SK-N-MC (cell line): ENCODE measurements at places on chromosomes 7 and 10.
A peak's percentile ranks its signal among the peaks of the same experiment; 100 is the strongest.

- no peak for DNase-seq
These were observed 1013.1 kb downstream of the TYW1 start for GRCh38 chr7:68009716-68010115.

DNA sequence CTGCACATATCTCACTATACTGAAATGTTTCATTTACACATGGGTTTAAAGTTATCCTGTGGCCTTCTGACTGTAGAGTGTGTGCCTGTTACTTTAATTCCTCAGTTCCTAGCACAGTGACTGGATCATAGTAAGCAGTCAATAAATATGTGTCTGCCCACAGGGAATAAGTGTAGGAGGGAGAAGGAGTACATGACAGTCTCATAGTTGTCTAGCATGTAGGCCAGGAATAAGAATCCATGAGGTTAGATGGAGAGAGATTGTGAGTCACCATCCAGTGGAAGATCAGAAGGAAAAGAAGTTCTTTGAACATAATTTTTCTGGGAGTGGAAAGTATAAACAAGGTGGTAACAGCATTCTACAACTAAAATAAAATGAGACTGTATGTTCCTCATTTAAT is 36.6 kb upstream of the SEMA3A start:
- DNase-seq: no peak

GRCh38 chr7:99953649-99954048 is 22.2 kb downstream of the AZGP1 start:
- DNase-seq: no peak

DNA sequence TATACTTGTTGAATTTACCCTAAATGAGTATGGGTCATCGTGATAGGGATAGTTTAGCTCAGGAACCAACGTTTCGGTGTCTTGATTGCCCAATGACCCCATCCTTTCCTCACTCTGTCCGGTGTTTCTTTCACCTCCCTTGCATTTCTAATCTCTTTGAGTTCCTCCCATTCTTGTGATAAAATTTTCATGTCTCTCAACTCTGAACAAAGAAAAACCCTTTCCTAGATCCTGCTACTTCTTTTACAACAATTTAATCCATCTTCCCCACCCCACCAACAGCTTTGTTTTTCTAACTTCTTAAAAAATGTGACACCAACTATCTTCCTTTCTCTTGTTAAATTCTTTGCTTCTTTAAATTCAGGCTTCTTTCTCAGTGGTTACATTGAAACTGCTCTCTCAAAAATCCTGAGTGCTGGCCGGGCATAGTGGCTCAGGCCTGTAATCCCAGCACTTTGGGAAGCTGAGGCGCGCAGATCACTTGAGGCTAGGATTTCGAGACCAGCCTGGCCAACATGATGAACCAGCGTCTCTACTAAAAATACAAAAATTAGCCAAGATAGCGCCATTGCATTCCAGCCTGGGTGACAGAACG is 130.3 kb upstream of the MINDY3 start:
- DNase-seq: no peak

DNA sequence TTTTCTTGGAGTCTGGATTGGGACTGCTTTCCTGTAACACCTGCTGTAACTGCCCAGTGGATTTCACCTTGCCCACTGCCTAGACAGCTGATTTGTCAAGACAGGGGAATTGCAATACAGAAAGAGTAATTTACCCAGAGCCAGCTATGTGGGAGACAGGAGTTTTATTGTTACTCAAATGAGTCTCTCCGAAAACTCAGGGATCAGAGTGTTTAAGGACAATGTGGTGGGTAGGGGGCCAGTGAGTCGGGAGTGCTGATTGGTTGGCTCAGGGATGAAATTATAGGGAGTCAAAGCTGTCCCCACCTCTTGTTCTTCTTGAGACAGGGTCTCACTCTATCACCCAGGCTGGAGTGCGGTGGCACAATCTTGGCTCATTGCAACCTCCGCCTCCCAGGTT is 25.2 kb upstream of the BNIP3 start:
- DNase-seq: no peak

GRCh38 chr10:50224330-50224952 is 26.9 kb downstream of the ASAH2 start:
- DNase-seq: peak; percentile 14
